ENCODE measurements at places on chromosomes 16 and 17.

DNA sequence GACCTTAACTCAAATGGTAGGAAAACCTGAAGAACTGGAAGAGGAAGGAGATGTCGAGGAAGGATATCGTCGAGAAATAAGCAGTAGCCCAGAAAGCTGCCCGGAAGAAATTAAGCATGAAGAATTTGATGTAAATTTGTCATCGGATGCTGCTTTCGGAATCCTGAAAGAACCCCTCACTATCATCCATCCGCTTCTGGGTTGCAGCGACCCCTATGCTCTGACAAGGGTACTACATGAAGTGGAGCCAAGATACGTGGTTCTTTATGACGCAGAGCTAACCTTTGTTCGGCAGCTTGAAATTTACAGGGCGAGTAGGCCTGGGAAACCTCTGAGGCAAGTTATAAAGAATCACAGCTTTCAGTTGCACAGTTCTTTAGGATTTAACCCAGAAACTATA lies 15.5 kb downstream of the ERCC4 start:
- peak; percentile 13 for DNase-seq

GRCh38 chr17:57585341-57586195 lies 159.5 kb downstream of the CCDC182 start:
- no peak for DNase-seq

- no peak for DNase-seq
Measured at GRCh38 chr17:44088254-44088653, 17.7 kb downstream of the G6PC3 start.

- no peak for DNase-seq
Measured at GRCh38 chr16:23668225-23668624, 10.5 kb upstream of the PLK1 start.

- DNase-seq = no peak
Measured at GRCh38 chr17:63477480-63478440, 899 bp downstream of the ACE start.

DNA sequence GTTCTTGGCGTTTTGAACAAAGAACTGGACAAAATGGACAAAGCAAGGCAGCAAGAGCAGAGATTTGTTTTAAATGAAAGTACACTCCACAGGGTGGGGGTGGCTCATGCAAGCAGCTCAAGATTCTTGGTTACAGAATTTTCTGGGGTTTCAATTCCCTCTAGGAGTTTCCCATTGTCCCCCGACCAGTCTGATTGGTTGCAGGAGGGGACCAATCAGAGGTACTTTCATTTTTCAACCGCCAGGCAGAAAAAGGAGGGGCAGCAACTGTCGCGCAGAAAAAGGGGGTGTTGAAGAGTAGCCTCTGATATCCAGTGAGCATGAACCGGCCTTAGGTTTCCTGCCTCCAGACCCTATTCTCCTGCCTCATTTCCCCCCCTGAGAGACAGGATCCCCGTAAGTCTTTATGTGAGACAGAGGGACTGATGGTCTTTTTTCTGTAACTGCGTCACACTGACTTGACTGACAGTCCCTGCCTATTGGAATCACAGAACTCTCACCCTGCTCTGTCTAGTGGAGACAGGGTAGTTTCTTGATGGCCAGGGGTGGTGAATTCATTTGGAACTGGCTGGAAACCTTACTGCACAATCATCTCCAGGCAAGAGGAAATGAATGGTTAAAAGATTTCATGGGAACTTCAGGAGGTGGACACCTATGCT lies 59.4 kb upstream of the ALOX12 start:
- no peak for DNase-seq

DNA sequence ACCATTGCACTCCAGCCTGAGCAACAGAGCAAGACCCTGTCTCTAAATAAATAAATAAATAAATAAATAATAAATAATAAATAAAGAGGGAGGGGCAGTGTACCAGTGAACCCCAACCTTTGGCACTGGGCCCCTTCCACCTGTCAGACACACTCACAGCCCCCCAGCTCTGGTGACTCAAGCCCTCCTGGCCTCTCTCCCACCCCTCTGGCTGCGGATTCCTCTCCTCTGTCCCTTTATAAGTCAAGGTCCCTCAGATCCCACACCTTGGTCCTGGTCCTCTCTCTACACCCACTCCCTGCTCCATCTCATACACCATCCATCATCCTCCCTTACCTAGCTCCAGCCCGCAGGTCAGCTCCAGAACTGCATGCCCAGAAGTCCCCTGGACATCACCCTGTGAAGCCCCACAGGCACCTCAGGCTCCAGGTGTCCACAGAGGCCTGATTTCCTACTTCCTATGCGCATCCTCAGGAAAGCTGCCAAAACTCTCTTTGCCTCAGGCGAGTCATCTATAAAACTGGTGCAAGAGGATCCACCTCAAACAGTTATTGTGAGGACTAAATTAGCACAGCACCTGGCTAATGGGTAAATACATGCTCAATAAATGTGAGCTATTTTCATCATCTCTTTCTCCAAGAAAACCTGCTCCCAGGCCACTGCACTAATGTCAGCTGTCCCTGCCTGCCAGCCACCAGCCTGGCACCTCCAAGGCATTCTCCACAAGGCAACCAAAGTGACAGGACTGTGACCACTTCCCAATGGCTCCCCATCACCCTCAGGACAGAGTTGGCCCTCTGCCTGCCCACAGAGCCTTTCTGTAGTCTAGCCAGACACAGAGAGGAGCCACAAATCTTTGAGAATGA lies 46.8 kb downstream of the BEAN1 start:
- DNase-seq = no peak
